ENCODE measurements at places on chromosomes 4 and X.

DNA sequence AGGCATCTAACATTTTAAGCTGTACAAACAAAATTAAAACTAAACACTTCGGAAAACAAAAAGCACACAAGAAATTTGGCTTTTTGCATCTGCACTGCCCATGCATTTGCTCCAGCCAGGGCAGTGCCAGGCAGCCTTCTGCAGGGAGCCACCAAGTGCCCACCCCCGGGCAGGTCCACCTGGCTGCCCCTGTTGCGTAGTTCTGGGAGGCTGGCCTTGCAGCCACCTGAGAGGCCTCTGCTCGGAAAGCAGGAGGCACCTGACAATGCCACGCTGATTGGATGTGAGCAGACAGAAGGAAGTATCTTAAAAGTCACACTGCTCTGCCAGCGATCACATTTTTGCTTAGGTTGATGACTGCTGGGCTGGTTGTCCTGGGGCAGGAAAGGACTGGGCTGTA, 3.5 kb downstream of the TMEM271 start:
- DNase-seq: no peak

DNA sequence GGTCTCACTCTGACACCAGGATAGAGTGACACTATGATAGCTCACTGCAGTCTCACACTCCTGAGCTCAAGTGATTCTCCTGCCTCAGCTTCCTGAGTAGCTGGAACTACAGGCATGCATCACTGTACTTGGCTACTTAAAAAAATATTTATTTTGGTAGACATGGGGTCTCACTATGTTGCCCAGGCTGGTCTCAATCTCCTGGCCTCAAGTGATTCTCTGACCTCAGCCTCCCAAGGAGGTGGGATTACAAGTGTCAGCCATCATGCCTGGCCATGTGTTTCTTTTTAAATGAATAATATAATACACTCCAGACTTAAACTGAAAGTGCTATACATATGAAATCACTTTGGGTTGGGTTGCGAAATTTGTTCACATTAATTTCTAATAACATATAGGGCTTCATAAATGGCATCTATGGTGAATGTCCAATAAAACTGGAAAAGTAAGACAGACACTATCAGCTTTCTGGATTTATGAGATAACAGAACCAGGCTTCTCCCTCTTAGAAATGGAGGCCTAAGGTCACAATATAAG, 48.0 kb downstream of the SEC24D start:
- DNase-seq: no peak

DNA sequence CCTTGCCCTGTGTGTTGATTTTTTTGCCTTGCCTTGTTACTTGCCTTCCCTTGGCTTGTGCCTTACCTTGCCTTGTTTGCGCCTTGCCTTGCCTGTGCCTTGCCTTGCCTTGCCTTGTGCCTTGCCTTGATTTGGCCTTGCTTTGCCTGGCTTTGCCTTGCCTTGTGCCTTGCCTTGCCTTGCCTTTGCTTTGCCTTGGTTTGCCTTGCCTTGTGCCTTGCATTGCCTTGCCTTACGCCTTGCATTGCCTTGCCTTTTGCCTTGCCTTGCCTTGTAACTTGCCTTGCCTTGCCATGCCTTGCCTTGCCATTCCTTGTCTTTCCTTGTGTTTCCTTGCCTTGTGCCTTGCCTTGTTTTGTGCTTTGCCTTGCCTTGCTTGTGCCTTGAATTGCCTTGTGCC, 94.6 kb downstream of the TAB3 start:
- no peak for DNase-seq

DNA sequence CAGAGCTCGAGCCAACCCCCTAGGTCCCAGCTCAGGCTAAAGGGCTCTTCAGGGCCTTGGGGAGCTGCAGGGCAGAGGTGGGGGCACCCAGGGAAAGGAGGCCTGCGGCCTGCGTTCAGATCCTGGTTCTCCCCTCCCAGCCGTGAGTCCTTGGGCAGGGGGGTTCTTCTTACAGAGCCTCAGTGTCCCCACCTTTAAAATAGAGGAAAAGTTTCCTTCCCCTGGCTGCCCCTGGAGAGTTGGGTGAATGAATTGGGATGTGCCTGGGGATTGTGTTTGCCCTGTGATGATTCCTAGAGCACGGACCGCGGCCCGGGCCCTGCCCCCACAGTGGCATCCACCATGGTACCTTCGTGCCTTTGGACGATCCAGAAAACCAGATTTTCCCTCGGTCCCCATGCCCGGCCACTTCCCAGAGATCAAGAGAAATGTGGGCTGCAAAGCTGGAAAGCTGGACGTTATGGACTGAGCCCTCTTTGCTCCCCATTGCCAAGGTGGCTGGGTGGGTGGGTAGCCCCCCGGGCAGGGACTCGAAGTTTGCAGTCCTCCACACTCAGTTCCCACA, 11.4 kb downstream of the HTRA3 start:
- no peak for DNase-seq
